ENCODE measurements at places on chromosomes 3 and 15. TPM values are rescaled to one million over a fixed set of nuclear protein-coding genes. Genes with fewer than 3 reads are reported as not detected.

ACKR4 gene
- polyA plus RNA-seq, result 11.6 TPM

UROC1 gene
- polyA plus RNA-seq, result not detected

FRMD5 gene
- polyA plus RNA-seq, result 4.8 TPM

DNA sequence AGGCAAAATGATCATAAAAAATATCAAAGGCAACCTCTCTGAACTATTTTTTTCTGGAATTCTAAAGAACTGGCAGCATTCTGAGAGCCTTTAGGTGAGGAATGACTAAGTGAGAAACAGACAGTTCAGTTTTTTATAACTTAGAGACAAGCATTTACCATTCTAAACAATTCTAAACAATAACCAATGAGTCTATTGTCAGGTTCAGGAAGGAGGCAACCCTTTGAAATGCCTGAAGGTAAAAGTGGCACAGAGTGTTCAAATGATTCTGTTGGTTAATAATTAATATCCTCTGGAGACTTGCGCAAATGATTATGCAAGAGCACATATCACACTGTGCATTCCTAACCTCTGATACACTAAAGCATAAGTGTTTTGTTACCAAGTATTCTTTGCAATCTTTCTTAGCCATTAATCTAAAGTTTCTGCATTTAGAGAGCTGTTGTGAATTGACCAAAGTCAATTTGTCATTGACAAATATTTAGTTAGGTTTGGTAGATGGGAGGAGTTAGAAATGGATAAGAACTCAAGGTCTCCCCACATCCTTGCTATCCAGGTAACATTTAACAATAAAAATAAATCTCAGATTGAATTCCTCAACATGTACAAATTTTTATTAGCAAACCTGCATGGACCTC is 9.2 kb upstream of the TGFBR2 start:
- DNase-seq, result peak; percentile 87

DNA sequence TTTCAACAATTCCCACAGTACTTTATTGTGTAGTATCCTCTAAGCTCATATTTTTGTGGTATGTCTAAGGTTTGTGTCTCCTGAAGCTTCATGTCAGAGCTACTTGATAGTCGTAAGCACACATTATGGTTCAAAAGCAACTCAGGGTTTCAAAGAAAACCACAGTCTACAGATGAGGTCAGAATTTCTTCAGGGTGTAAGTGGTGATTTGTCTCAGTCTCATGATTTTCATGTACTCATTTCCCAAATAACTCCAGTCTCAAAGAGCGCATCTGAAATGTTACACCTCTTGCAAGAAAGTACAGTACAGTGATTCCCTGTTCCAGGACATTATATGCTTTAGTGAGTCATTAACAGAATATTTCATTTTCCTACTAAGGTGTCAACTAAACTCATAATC is 47.5 kb upstream of the SSR3 start:
- peak; percentile 16 for DNase-seq

DNA sequence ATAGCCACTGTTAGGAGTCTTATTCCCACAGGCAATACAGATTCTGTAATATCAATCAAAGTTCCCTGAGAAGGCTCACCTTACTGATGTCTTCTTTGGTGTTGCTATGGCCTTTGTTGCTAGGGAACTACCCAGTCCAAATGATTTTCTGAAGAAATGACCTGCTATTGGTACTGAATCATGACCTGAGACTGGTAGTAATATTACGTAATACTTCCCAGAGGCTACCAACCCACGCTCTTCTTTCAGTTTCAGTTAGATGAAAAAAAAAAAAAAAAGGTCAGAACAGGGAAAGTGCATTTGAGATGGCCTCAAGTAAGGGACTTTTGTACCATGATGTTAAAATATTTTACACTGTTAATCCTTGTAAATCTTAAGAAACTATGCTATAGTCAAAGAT is 1092.5 kb upstream of the EPHA6 start:
- DNase-seq, result no peak

GRCh38 chr3:24235121-24235520 is 259.5 kb downstream of the THRB start:
- no peak for DNase-seq

DNA sequence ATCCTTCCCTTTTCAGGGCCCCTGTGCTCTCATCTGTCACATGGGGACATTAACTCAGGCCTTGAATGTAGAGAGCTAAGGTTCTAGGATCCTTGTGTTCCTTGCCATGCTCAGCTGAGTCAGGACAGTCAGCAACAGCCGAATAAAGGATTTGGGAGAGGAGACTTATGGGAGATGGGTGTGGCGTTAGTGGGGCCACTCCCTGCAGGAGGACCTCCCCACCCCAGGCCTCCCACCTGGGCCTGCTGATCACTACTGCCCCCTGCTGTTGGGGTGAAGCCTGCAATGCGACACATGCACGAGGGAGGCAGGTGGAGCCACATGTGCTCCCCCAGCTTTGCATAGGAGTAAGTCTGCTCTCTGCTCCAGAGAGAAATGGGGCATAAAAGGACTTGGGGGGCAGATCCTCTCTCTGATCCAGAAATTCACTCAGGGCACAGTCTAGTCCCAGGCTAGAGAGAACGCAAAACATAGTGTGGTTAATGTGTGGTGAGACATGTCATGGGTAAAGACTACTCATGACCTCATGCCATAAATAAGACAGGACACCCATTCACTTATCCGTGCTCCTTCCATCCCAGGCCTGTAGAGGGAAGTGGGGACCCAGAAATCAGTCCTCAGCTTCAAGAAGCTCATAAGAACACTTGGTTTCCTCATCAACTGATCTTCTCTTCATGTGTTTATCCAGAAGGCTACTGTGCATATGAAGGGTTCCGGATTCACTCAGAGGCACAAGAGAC is 19.4 kb downstream of the RBP1 start:
- DNase-seq, result peak; percentile 64

All from fibroblast of lung (primary cell).